ENCODE measurements at places on chromosomes 6 and 20.
A peak's percentile ranks its signal among the peaks of the same experiment; 100 is the strongest.

- no peak for DNase-seq
These were observed 48.8 kb downstream of the ZFP64 start for GRCh38 chr20:52142757-52143156.

DNA sequence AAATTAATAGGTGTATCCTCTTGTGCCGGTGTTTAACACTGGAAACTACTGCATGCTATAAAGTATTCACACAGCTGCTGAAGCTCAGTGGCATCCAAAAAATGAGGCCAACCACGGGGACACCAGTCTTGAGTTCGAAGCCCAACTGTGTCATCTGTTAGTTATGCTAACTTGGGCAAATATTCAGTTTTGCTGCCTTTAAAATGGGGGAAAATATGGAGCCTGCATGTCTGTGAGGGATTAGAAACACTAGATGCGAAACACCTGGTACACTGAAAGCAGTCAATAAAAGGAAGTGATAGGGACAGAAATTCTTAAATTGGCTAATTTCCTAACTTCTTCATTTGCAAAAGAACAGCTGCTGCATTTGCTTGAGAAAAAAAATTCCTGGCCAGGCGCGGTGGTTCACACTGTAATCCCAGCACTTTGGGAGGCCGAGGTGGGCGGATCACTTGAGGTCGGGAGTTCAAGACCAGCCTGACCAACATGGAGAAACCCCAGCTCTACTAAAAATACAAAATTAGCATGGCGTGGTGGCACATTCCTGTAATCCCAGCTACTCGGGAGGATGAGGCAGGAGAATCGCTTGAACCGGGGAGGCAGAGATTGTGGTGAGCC is 36.6 kb upstream of the MLIP start:
- no peak for DNase-seq

DNA sequence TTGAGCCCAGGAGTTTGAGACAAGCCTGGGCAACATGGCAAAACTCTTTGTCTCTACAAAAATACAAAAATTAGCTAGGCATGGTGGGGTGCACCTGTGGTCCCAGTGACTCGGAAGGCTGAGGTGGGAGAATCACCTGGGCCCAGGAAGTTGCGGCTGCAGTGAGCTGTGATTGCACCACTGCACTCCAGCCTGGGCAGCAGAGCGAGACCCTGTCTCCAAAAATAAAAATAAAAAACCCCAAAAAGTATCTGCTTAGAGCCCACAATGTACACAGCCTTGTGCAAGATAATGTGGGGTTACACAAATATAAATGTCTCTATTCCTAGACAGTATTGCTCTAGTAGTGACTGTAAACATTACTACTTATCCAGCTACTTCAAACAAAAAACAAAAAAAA is 5.9 kb downstream of the ESF1 start:
- no peak for DNase-seq

GRCh38 chr6:161424421-161424820 is 150.6 kb upstream of the AGPAT4 start:
- DNase-seq = no peak

GRCh38 chr6:143973097-143973966 is 34.7 kb downstream of the PLAGL1 start:
- no peak for DNase-seq

GRCh38 chr6:30712441-30712945 is 4.6 kb downstream of the MDC1 start:
- DNase-seq = no peak

DNA sequence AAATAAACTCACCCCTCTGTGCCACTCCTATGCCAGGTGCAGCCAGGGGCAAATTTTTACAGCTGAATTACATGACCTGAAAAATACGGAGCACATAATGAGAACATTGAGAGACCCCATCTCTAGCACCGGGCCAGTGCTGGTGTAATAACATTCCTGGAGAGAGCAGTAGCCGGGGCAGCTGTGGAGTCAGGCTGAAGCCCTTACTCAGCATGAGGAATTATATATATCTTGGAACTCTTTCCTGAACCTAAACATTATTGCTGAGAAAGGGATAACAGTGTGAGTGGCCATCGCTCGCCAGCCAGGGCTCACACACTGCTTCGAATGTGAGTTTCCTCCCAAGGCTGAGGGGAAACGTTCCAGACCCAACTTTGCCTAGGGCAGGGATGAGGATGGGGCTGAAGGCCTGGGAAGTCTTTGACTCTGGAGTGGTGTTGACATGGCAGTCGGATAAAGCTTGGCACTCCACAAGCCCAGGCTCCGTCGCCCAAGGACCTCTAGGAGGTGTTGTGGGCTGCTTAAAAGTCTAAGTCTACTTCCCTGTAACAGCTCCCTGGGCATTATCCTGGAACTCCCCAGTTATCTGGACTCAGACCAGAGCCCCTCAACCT is 269.8 kb downstream of the CDC5L start:
- no peak for DNase-seq

DNA sequence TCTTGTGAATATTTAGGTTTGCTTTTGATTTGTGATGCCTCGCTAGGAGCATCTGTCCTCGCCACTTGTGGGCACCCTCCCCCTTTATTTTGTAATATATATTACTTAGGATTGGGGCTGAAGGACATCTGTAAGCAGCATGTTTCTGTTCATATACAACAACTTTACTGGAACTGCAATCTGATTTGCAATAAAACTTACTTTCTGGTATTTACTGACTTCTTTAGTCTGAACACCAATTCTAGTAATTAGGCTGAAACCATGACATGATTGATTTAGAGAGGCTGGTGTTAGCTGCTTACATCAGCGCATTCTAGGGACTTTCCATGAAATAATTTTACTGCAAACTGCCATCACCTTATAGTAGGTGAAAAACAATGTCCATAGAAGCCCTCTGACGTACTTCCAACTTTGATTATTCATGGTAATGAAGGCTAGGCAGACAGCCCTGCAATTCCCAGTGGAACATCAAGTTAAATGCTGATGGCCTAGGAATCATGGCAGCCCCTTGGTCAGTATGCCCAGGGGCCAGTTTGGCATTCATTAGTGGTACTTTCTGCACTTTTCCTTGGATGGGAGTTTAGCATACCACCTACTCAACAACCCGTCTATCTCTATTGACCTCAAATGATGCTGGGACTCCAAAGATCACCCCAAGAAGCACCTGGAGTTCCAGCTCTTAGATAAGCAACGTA is 132.9 kb upstream of the MCHR2 start:
- DNase-seq = no peak

GRCh38 chr6:75044846-75045245 is 161.0 kb downstream of the COL12A1 start:
- no peak for DNase-seq

DNA sequence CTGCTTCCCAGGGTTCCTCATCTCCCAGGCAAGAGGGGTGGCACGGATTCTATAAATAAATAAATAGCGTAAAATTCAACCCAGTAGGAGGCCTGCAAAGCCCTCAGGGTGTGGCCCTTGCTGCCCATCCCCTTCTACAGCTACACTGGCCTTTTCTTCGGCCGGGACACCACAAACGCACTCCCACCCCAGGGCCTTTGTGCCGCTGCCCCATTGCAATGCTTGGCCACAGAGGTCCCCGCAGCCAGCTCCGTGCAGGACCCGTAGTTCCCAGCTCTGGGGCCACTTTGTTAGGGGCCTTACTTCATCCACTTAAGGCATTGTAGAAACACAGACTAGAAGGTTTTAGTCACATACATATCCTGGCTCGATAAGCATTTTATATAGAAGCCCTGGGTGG is 151.2 kb downstream of the ERMARD start:
- no peak for DNase-seq

GRCh38 chr20:44958276-44958675 is 1.9 kb downstream of the TOMM34 start:
- no peak for DNase-seq

DNA sequence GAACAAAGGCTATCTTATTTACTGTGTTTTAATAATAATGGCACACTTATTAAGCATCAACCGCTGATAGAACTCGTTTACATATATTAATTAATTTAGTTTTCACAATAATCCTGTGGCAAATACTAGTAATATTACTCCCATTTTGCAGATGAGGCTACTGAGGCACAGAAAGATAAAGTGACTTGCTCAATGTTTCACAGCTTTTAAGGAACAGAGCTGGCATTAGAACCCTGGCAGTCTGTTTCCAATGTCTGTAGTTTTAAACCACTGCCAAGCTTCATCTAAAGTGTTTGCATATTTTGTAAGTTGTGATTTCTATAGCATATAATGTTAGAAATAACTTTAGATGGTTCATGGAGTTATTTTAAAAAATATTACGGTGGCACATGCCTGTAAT is 38.4 kb upstream of the LRRC1 start:
- no peak for DNase-seq

- peak; percentile 35 for DNase-seq
These were observed 267.0 kb downstream of the TMEM242 start for GRCh38 chr6:157056275-157056674.

- DNase-seq = no peak
These were observed 143.8 kb downstream of the ERMARD start for GRCh38 chr6:169895000-169895759.

GRCh38 chr20:20167698-20168097 is 115.4 kb downstream of the CFAP61 start:
- no peak for DNase-seq

DNA sequence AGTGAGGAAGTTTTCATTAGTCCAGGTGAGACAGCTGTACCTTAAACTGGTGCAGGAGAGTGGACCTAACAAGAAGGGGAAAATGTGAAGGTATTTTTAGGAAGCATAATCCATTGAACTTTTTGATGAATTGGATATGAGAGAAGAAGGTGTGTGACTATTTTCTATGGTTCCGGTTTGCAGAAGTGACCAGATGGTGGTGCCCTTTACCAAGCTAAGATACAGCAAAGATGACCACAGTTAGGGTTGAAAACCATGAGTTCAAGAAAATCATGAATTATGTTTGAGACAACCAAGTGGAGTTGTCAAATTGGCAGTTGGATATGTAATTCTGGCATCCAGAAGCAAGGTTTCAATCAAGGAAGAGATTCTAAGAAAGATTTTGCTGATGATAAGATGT is 61.9 kb upstream of the NRSN1 start:
- no peak for DNase-seq

DNA sequence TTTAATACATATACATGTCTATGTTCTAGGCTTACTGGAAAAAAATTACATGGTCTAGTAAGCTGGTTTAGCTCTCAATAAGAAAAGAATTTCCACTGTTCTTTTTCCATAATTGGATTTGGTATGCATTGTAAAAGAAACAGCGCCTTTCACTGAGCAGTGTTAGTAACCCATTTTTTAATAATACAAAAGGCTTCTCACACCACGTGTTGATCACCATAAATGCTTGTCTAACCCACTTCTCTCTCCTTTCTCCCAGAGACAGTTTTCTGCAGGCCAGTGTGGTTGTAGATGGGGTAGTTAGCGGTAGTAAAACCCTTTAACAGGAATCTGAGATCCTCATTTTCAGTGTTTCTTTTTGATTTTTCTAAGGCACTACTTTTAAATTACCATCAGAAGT is 348.7 kb upstream of the MANEA start:
- no peak for DNase-seq

- no peak for DNase-seq
These were observed 54.0 kb downstream of the GMPR start for GRCh38 chr6:16292432-16292831.

DNA sequence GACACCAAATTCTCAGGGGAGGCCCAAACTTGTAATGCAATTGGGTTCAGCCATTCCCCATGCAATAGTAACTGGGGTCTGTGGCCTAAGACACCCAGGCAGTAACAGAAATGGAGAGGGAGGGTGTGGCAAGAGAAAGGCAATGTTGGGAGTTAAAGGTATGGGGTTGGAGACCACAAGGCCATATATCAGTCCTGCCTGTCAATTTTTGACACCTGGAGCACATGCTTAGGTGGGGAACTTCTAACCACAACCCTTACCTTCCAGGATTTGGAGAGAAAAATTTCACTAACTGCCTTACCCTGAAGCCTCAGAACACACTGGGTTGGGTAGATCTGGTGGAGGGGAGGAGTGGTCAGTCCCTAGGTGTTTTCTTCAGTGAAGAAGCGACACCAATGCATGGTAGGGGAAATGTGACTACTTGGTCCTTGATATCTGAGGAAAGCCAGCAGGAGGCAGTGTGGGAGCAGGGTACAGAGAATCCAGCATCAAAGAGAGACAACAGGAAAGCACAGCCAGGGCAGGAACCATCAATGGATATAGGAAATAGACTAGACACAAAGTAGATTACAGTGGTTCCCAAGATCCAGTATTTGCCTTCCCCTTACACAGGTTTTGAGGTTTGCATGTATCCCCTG is 6.8 kb upstream of the USP49 start:
- DNase-seq = peak; percentile 46
